ENCODE measurements at places on chromosomes 12 and 14.
A peak's percentile ranks its signal among the peaks of the same experiment; 100 is the strongest.

DNA sequence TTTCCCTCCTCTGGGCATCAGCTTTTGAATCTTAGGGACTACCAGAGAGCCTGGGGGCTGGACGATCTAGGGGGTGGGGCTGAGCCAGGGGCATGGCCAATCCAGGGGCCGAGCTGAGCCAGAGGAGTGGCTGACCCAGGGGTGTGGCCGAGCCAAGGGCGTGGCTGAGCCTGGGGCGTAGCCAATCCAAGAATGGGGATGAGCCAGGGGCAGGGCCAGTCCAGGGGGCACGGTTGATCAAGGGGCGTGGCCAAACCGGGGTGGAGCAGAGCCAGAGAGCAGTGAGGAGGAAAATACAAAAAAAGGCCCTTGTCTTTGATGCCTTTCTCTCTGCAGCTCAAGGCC lies 219.3 kb upstream of the NOS1 start:
- DNase-seq, result no peak

DNA sequence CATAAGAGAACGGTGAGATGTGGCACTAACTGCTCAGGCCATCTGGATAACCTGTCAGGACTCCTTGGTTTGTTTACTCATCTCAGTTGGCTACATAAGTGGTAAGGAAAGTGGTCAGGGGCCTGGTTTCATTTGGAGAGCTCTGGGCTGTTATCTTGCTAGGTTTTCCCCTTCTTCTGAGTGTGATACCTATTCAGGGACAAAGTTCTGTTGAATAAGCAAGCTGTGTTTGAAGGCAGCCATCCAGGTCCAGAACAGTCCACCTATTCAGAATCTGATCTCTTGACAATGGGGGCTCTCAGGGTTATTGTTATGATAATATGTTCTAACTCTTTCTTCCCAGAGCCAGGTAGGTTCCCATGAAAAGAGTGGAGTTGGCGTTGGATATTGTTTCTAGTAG lies 194.9 kb downstream of the PAH start:
- DNase-seq, result no peak

DNA sequence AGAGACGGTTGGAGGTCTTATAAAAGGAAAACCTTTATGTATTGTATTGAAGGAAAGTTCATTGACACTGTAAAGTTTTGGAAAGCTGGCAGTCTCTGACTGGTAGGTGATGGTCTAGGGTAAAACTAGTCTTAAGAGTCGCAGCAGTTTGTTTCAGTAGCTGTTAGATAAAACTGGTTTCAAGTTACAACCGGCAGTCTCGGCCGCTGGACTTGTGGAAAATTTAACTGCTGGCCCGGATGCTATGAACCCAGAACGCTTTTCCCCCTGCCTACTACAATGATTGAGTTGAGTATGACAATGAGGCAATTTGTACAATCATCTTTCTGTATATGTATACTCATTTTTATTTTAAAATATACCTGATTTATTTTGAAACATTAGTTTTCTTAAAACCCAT lies 1426.9 kb downstream of the AACS start:
- no peak for DNase-seq

DNA sequence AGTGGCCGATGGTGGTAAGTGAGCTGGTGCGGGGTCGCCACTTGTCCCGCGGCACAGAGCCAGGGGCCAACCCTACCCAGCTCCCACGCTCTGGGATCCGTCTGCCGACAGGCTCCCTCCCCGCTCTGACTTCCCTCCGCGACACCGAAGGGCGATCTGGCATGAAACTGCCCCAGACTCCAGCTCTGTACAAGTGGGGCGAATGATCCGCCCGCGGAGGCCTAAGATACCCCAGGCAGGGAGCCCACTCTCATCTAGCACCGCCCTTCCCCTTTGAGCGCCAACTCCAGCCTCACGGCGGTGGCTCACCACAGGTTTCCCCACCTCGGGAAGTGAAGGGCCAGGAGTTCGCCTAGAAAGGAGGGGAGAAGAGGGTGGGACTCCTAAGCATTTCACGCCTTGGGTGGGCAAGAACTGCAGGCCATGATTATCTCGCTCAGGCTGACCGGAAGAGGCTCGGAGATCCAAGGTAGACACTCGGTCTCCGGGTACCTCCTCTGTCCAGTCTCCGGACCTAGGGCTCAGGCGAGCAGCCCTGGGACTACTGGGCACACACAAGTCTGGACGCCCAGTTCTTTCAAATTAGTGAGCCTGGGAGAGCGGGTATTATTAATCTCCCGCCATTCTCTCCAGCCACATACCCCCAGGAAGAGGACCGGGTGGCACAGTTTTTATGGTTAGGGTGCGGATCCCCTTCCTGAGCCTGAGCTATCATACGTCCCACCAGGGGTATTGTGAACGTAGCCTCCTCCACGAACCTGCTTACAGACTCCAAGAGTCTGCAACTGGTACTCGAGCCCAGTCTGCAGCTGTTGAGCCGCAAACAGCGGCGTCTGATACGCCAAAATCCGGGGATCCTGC lies 849 bp downstream of the WNT1 start:
- no peak for DNase-seq

- DNase-seq, result no peak
Observed at GRCh38 chr12:34379142-34379541, 356.8 kb downstream of the ALG10 start.

DNA sequence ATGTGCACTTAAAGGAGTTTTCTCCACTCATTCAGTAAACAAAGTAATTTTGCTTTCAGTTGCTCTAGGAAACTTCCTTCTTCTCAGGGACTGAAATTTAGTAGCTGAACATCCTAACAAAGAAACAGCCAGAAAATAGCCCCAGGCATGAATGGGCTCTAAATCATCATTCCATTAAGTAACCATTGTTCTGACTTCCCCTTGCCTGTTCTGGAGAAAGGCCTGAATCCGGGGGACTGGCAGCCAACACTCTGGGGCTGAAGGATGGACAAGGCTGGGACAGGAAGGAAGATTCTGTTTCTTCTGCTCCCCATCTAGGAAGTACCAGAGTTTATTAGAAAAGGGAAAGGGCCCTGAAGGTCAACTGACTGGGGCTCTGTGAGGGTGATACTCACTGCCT lies 104.5 kb downstream of the ESRRB start:
- DNase-seq, result no peak

- peak; percentile 49 for DNase-seq
Observed at GRCh38 chr12:127145929-127146789, 1120.8 kb upstream of the TMEM132C start.

DNA sequence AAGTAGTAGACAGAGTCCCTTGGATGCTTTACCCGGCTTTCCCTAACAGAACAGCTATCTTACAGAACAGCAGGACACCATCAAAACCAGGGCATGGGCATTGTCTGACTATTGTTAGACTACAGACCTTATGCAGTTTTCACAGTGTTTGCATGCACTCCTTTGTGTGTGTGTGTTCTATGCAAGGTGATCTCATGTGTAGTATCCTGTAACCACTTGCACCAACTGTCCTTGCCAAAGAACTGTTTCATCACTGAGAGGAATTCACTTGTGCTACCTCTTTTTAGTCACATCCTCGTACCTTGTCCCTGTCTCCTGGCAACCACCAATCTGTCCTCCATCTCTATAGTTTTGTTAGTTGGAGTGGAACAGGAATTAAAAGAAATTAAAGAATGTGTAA lies 183.6 kb upstream of the PZP start:
- no peak for DNase-seq

DNA sequence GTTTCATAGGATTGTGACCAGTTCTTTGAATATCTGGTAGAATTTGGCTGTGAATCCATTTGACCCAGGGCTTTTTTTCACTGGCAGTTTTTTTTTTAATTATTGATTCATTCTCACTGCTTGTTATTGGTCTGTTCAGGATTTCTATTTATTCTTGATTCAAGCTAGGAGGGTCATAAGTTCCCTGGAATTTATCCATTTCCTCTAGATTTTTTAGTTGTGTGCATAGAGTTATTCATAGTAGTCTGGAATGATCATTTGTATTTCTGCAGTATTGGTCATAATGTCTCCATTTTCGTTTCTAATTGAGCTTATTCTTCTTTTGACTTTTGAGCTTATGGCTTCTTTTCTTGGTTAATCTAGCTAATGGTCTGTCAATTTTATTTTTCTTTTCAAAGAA lies 291.6 kb downstream of the AKAP6 start:
- DNase-seq, result no peak

DNA sequence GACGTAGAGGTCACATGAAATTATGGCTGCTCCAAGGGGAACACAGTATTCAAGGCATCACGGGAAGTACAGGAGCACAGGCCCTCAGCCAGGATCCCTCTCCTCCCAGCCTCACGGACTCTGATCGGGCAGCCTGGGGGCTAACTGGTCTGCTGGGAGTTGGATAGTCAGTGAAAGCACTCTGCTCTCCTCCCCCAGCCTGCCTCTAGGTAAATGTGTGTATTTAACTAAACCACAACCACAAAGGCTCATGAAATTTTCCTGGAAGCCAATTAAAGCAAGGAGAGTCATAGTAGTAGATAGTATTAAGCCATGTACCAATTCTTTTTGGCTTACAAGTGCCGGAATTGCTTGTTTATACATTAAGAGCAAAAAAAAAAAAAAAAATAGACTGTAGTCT lies 254.3 kb downstream of the MSRB3 start:
- no peak for DNase-seq

- no peak for DNase-seq
Observed at GRCh38 chr14:64501411-64502171, 2.0 kb downstream of the ZBTB25 start.

DNA sequence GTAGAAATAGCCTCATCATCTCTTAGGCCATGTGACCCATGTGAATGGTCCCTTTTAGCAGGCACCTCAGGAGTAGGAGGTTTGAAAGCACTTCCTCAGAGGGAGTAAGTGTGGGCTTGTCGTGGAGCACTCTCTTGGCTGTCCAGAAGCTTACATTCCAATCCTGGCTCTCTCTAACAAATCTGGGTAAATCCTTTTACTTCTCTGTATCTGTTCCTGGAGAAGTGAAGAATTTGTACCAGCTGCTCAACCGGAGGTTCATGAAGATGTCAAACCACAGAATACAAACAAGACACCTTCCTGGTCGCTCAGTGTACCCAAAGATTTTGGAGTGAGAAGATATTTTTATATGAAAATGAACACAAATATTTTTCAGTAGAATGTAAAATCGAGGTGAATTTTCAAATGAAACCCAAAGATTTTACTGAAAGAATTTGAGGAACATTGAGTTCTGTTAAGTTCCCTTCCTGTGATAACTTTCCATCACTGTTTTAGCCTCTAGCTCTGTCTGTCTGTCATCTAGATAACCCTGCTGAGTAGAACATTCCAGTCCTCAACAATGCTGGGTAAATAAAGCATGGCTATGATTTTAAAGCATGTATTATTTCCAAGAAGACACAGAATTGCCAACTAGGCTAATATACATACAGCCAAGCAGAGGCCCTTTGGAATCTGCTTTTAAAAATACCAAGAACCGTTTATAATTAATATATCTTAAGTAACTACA lies 263.9 kb upstream of the RGS6 start:
- no peak for DNase-seq

DNA sequence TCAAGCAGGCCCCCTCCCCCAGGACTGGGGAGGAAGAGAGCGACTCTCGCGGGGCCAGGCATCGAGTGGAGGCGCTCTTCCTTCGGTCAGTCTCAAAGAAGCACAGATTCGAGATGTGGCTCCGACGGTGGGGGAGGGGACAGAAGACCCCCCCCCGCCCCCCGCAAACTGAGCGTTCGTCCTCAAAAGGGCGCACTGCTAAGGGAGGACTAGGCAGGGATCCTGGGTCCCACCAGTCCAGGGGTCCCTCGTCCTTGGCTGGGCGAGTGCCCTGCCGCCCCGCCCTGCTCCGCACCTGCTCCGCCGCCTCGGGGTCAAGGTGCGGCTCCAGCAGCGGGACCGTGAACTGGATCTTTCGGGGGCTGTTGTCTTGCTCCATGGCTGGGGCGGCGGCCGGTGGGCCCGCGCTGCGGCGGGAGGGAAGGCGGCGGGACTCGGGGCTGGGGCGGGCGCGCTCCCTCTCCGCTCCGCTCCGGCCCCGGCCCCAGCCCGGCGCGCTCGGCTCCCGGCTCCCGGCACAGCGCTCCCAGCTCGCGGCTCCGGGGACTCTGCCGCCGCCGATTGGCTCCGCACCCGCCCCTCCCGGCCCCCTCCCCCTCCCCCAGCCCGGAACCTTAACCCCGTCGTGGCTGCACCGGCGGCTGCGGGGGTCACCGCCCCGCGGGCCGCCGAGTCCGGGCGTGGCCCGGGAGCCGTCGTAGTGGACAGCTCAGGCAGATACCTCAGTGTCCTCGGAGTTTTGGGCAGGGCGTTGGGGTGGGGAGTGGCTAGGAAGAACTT lies at the start of gene PPP1R1A:
TSS of gene PPP1R1A (minus strand) at position 550 of the 780 bp plus-strand sequence. CDS start at position 379, 171 bp downstream.
- no peak for DNase-seq

DNA sequence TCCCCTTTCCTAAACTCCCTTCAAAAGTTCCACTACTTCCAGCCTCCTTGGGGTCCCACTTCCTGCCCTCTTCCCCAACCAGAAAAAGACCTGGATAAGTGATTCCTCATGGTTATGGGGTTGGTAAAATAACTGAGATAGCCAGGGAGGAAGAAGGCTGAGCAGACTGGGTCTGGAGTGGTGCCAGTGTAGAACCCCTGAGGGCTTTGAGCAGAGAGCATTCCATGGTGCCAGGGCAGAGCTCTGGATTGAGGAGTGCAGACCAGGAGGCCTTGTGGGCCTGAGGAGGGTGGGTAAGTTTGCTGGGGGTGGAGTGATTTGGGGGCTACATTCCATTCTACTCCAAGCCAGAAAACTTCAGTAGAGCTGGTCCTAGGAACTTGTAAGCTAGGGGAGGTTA lies 9.5 kb upstream of the CISTR start:
- DNase-seq, result no peak

DNA sequence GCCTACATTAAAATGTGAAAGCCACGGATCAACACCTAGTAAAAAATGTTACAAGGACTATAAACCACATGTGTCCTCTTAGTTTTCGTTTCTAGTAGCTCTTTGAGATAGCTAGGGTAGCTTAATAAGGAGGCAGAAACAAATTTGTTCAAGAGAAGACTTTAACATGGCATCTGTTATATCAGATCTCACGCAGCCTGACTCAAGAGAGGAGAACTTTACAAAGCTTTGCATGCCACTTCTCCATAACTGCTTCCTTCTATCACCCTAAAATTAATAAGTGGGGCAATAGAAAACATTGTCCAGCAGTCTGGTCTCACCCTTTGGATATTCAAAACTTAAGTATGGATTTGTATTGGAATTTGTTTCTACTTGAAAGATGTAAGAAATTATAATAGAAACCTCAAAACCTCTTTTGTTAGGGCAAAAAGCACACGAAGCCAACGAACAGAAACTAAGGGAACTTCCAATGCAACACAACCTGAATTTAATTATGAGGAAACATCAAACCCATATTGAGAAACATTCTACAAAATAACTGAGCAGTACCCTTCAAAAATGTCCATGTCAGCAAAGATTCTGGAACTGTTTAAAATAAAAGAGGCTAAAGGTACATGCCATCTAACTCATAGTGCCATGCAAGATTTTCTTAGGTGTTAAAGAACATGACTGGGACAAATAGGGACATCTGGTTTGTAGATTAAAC lies 194.8 kb downstream of the LRIG3 start:
- DNase-seq, result no peak

- no peak for DNase-seq
Observed at GRCh38 chr12:84727961-84728360, 184.6 kb downstream of the SLC6A15 start.

DNA sequence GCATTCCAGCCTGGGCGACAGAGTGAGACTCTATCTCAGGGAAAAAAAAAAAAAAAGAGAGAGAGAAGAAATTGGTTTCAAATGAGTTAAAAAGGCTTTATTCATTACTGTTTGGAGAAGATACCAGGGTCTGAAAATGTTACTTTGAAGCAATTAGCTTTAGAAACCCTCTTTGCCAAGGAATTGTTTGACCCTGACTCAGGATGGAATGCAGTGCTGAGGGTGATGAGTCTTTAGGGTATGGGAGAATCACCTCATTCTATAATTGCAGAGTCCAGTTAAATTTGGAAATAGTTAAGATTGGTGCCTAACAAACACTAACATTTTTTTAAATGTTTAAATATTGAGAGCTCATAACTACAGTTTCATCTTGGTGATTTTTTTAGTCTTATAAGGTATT lies 13.3 kb downstream of the RAP1B start:
- no peak for DNase-seq
